CD4-positive, alpha-beta T cell treated with Interleukin-4 for 4 hours (primary cell): ENCODE measurements at places on chromosomes 4 and X.
A peak's percentile ranks its signal among the peaks of the same experiment; 100 is the strongest.

DNA sequence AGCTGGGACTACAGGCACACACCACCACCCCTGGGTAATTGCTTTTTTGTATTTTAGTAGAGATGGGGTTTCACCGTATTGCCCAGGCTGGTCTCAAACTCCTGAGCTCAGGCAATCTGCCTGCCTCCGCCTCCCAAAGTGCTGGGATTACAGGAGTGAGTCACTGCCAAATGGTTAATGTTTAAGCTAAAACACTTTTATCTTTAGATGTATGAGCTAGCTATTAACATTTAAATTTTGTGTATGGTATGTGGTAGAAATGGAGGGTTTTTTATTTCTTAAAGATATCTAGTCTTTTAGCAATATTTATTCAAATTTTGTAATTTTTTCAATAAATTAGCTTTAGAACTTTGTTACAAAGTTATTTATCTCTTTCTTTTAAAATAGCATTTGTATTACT, 1659.8 kb upstream of the ADGRL3 start:
- no peak for DNase-seq

DNA sequence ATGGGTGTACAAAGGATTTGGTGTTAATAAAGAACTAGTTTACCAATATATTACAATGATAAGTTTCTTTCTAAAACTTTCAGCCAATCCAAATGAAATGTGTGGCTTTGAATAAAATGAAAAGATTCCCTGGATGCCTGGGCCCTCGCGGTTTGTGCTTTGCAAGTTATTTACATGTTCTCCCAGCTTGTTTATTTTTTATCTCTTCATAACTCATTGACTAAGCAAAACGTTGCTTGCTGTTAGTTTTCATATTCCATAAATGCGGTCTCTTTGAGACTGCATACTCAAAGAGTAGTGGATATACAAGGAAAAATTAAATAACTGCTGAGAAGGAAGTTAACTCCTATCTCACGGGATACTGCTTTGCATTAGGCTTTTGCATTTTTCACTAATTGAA, 26.0 kb downstream of the FHDC1 start:
- no peak for DNase-seq

DNA sequence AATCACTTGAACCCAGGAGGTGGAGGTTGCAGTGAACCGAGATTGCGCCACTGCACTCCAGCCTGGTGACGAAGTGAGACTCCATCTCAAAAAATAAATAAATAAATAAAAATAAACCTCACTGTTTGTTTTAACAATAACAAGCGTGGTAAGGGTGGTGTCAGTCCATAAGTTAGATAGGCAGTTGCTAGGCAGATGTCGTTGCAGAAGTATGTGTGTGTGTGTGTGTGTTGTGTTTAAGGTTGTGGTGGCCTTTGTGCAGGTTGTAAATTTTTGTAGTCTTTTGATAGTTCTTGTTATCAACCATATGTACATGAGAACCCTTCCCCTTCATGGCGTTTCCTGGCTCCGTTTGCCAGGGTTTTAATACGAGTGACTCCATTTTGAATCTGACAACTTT, 4.0 kb upstream of the AASDH start:
- no peak for DNase-seq

- no peak for DNase-seq
Measured at GRCh38 chr4:25814301-25815136, 48.3 kb downstream of the SEL1L3 start.

DNA sequence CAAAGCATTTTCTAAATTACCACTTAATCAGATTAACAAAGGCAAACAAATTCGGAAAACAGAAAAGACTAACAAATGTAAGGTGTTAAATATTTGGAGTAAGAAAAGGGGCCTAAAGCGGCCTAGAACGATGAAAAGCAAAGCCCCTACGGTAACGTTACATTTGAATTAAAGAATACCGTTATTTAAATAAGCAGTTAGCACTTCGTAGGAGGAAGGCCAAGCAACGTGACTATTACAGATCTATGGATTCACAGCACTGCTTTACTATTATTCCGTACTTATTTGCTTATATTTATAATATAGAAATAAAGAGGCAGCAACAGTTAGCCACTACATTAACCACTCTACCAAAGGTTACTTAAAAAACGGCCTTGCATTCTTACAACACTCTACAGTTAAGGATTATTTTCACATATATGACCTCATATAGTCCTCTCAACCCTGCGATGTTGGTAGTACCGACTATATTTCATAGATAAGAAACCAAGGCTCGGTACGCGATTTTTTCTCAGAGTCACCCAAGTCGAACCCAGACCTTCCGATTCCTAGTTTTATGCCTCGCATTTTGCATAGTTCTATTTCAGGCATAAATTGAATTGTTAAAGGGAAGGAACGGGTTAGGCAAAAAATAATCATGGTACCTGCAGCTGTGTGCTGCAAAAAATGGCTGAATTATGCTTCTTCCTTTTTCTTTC, 2.9 kb downstream of the KLHL15 start:
- DNase-seq: no peak

DNA sequence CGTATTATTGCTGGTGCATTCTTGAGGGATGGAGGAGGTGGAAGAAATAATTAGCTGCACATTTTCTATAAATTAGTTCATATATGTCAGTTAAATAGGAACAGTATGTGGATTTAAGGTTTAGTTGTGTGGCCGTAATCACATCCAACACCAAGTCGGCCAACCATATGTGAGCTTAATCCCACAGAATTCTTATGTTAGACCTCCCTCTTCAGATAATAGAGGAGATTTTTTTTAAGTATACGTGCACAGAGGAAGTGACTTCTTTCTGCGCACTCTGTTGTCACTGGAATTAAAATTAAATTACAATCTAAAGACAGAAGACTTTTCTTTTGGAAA, 2.1 kb downstream of the SEPTIN11 start:
- DNase-seq: no peak

DNA sequence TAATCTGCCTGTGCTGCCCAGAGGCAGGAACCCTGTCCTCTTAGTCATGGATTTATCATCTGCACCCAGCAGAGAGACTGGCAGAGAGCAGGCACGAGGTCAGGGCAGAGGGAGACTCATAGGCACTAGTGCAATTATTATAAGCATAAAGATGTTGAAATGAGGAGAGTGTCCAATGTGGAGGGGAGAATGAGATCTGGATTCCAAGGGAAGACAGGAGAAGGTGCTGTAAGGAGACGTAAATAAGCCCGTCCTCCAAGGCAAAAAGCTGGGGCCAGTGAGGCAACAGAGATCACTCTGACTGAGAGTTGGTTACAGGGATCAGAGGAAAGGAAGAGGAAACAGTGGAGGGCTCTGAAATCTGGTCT, 406.2 kb downstream of the MAPK10 start:
- no peak for DNase-seq

DNA sequence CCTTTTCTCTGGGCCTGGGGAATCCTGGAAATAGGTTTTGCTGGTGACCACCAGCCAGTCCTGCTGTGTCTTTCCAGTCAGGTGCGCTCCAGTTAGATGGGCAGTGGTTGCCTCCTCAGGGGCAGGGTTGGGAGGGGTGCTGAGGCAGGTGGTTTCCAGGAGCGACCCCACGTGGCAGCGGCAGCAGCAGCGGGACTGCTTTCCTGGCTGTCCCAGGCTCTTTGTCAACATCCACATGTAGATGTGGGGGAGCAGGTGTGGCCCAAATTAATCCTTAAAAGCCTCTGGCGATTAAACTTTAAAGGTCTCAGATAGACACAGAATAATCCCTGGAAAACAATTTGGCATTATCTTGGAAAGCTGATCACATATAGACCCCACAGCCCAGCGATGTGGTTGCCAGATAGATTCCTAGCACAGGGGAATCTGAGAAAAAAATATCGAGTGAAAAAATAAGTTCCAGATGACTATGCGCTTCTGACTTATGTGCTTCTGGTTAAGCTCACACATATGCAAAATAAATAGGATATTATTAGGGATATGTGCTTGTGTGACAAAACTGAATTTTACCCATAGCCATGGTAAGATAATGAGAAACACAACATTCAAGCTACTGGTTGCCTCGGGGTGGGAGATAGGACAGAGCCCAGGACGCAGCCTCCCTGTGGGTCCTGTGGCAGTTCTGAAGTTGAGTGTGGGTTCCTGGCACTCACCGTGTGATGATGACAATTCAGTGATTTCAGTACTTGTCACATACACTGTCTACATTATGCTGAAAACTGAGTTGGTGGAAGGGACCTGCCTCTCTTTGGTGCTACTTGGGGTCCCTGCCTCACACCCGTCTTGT, 336.4 kb downstream of the ARHGAP10 start:
- DNase-seq: no peak

DNA sequence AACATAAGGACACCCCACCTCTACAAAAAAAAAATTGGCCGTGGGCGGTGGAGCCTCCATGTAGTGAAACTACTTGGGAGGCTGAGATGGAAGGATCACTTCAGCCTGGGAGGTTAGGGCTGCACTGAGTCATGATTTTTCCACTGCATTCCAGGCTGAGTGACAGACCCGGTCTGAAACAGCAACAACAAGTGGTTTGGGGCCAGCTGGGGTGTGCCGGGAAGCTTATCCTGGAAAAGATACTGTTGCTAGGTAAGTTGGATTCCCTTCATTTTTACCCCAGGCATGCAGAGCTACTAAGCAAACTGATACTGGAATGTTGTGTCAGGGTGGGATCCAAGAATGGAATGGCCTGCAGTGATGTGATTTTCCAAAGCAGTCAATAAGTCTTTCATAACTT, 57.0 kb downstream of the XAGE2 start:
- no peak for DNase-seq

DNA sequence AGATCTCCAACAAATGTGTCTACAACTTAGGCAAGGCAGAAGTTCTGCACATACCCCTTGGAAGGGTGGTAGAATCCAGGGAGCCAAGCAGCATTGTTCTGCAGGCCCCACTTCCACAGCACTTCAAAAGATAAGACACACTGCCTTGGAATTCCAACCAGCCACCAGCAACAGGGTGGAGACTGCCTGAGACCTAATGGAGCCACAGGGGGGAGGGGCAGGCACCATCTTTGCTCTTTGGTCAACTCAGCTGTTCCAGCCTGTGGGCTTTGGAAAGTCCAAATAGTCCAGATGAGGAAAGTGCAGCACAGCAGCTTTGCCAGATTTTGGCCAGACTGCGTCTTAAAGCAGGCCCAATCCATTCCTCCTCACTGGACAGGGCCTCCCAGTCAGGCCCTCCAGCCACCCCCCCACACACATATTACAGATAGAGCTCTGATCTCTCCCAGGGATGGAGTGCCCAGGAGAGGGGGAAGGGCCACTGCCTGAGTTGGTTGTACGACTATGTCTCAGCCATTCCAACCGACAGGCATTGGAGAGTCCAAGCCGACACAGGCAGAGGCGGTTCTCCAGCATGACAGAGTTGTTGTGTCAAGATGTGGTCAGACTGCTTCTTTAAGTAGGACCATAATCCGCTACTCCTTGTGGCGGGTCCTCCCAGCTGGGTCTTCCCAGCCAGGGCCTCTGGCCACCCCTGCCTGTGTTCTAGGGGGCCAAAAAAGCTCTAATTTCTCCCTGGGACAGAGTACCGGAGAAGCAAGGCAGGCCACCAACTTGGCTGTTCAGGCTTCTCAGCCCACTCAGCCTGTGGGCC, 42.5 kb upstream of the ANTXR2 start:
- no peak for DNase-seq

DNA sequence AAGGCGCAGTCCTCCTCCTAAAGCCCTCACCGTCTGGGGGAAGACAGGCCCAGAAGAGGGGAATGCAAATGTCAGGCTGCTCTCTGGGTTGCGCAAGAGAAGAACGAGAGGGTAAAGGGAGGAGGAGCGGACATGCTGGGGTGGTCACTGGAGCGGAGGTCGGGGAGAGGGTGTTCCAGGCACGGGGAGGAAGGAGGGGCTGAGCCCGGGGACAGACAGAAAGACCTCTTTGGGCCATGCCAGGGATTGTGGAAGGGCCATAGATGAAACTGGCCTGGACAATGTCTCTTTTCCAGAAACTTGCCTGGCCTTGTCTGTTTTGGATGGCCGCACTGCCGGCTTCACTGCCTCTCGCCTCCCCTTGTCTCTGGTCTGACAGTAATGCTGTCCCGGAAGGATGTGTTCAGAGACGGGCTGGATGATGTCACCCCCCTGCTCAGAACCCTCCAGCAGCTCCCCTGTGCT, 121.0 kb downstream of the SORCS2 start:
- no peak for DNase-seq

- no peak for DNase-seq
Measured at GRCh38 chr4:47213106-47213505, 181.7 kb downstream of the GABRB1 start.

DNA sequence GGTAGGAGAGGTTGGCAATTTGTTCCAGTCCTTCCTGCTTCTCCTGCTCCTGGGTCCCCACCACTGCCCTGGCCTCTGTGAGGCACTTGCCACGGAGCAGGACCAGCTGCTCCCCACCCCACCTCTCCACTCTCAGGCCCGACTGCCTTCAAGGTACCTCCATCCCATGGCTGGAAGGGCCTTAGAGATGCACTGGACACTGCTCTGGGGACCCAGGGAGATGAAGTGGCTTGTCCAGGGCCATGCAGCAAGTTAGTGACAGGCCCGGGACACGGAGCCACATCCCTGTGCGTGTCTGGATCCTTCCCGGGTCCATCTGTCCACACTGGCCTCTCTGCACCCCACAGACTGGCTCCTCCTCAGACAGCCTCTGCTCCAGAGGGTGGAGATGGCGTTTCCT, 105.3 kb downstream of the CPZ start:
- no peak for DNase-seq

- DNase-seq: peak; percentile 54
Measured at GRCh38 chrX:104136241-104137019, 20.4 kb downstream of the SLC25A53 start.

DNA sequence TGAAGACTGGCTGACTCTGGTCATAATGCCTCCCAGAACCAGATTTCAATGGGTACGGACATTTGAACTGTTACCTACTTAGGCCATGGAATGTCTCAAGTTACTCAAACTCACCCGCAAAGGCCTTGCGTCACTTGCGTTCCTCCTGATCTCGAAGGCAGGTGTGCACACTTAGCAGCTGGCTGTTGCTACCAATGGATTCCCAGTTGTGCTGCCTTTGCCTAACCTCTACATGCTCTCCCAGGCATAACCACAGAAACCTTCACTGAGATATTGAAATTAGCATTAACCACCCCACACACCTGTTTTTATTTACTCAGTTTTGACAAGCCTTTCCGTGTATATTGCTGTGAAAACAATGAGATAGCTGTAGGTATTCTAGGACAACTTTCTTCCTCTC, 2.8 kb downstream of the ERVMER34-1 start:
- no peak for DNase-seq

GRCh38 chr4:21211846-21212245, 511.6 kb downstream of the PACRGL start:
- no peak for DNase-seq

DNA sequence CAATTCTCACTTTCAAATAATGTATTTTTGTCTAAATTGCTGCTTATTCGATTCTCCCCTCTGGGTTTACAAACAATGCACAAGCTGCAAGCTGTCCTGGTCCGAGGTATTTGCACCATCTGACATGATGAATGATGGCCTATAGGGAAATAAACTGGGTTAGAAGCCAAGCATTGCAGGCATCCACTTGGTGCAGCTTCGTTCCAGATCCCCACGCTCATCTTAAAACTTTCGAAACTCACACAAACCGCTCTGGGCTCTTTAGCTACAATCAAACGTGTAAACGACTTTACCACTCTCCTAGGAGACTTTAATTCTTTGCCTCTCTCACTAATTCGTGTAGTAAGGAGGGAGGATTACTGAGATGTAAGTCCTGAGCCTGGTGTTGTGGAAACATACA, 19.0 kb downstream of the PHKA2 start:
- no peak for DNase-seq
